Neural progenitor cell (in vitro differentiated cells): ENCODE measurements at places on chromosomes 11 and 22. TPM values are rescaled to one million over a fixed set of nuclear protein-coding genes. Genes with fewer than 3 reads are reported as not detected.
A peak's percentile ranks its signal among the peaks of the same experiment; 100 is the strongest.

MYO7A gene
- total RNA-seq, result 0.97 and 2.7 TPM in 2 replicates

DNA sequence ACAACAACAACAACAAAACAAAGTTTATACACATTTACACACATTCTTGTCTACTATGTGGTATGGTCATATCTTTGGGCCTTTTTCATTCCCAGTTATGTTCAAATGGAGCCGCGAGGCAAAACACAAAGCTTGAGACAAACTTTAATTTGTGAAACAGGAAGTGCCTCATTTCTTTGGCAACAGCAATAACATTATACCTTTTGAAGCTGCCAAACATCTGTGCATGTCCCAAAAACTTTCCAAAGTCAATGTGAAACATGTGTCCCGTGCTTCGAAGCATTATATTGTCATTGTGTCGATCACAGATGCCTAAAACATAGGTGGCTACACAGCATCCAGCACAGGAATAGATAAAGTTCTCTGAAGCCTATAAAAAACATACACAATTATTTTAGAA is 25.0 kb upstream of the RPS13 start:
- H3K27ac ChIP-seq, result no peak overlapping the region
- H3K27me3 ChIP-seq, result no peaks in the 10 kb centered on the region
- peaks cover 36% of the 10 kb centered on the region for H3K36me3 ChIP-seq
- no peak for DNase-seq

DNA sequence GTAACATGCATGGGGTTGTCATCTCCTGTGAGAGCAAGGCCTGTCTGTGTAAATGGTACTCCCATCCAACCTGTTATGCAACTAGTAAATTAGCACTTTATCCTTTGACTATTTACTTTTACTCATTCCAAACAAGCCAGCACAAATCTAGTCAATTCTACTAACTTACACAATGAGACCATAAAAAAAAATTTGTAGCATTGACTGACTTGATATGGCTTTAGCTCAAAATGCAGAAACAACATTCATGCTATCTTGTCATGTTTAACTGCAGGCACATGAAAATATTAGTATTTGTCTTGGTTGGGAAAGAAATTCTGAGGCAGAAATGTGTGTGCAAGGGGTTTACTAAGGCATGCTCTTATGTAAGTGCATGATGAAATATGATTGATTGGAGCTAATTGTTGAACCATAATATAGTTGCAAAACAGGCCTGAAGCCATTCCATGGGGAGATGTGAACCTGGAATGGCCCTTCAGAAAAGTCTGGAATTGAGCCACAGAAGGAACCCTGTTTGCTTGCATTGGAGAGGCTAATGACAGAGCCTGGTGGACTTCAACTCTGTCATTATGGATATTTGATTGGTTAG is 2.5 kb downstream of the SLC22A25 start:
- no peaks in the 10 kb centered on the region for H3K4me1 ChIP-seq
- no peaks in the 10 kb centered on the region for H3K27me3 ChIP-seq
- H3K27ac ChIP-seq, result no peak overlapping the region
- no peak for DNase-seq

- peaks cover 37% of the 10 kb centered on the region for H3K4me1 ChIP-seq
- peak; percentile 57 for DNase-seq
- no peaks in the 10 kb centered on the region for H3K27me3 ChIP-seq
- no peaks in the 10 kb centered on the region for H3K36me3 ChIP-seq
Measured at GRCh38 chr11:64864473-64865285, 13.7 kb downstream of the EHD1 start.

SLC22A25 gene
- not detected in 2 replicates for total RNA-seq
